Sigmoid colon (tissue), 7 donors: ENCODE measurements at places on chromosomes 5 and 9. TPM values are rescaled to one million over a fixed set of nuclear protein-coding genes. Genes with fewer than 3 reads are reported as not detected.
A peak's percentile ranks its signal among the peaks of the same experiment; 100 is the strongest.

- no peak for DNase-seq
Measured at GRCh38 chr5:109407913-109408312, 1.9 kb downstream of the PJA2 start.

DNA sequence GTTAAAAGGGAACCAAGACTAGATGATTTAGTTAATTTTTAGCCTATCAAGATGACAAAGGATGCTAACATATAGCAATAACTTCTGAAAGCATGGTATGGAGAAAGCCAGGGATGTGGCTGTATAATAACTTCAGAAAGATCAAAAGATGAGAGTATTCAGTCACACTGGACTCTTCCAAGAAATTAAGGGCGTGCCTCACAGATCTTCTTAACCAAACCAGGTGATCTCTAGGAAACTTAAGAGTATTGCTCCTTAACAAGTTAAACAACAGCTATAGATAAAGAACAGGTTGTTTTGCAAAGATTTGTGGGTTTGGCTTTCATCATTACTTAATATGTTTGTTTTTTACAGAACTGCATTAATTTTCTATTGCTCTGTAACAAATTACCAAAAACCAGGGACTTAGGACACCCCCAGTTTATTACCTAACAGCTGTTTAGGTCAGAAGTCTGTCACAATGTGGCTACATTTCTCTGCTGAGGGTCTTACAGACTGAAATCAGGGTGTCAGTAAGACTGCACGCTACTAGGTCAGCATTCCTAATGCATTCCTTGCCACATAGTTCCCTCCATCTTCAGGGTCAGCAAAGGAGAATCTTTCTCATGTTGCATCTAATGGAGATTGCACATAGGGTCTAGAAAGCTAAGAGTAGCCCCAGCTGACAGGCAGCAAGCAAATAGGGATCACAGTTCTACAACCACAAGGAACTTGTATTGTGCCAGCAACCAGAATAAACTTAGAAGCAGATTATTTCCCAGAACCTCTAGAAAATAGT, 113.8 kb downstream of the WDR70 start:
- no peak for DNase-seq

The ZNF474 gene
- not detected for polyA plus RNA-seq

DNA sequence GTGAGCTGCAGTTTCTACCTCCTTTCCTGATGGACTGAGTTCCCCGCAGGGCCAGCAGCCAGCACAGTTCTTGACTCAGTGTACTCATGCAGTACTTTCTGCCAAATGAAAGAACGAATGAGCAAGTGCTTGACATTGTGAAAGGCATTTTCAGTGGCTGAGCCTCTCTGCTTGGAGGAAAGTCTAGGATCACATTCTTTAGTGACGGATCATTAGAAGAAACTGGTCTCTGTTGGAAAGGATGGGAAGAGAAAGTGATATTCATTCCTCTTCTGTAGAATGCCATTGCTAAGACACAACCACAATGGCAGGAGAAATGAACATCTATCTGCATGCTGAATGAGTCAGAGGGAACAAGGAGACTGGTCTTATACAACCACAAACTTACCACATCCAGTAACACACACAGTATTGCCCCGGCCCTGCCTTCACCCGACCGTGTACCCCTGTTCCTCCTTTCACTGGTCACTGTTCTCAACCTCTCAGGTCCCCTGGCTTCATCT, 206.9 kb downstream of the CRB2 start:
- DNase-seq, result peak; percentile 78

DNA sequence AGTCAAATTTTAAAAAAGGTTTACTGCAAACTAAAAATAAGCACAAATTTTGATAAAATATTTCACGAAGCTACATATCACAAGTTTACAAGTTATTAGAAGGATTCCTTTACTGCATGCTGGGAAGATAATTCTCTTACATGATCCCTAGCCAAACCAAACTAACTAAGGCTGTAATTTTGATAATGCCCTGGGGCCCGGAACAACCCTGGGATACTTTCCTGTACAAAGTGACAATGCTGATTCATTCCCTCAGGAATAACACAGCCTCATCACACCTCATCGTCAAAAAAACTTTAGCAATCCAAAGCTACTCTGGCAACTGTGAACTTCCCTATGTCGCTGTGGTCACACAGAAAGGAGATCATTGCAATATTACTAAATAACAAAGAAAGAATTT, 402.9 kb downstream of the RAB3C start:
- no peak for DNase-seq

DNA sequence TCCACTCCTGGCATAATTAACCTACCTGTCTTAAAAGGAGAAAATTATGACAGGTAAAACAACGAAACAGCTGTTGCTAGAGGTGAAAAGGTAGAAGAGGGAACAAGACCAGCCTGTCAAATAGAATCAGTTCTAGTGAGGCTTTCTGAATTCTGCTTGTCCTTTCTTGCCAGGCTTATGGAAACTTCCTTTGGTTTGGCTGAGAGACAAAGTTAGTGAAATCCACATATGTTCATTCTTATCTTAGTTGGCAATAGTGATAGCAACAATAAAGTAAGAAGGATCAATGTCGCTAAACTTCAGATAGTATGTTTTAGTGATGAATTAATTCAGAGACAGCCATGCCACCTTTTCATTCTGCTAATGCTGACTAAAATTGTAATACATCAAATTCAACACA, 34.4 kb downstream of the HAPLN1 start:
- DNase-seq, result no peak

The IFNE gene
- polyA plus RNA-seq, result not detected

The DOCK8 gene
- 2.3 TPM for polyA plus RNA-seq

The SLC1A3 gene
- 6.7 TPM for polyA plus RNA-seq

GRCh38 chr5:144581044-144581443, 410.4 kb downstream of the KCTD16 start:
- DNase-seq, result no peak

GRCh38 chr5:152309926-152310450, 95.1 kb downstream of the NMUR2 start:
- DNase-seq, result no peak

The GABBR2 gene
- polyA plus RNA-seq, result under 0.01 TPM

The THG1L gene
- polyA plus RNA-seq, result 12.3 TPM

- DNase-seq, result no peak
Measured at GRCh38 chr5:92544036-92544435, 1037.0 kb downstream of the NR2F1-AS1 start.

The CDC20B gene
- polyA plus RNA-seq, result not detected

DNA sequence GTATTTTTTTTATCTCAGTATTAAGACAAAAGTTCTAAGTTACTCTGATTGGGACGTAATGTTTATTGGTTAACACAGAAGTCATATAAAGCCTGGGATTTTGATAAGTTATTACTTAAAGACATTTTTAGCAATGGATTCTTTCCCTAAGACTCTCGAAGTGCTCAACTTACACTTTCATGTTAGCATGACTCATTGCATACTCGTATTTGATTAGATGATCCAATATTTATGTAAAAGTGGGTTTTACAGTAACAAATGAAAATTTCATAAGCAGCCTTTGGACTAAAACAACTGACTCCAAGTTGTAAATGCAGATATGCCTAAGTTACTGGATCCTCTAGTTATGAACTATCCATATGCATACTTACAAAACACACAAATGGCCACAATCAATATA, 567.7 kb upstream of the NUDT12 start:
- DNase-seq, result no peak

DNA sequence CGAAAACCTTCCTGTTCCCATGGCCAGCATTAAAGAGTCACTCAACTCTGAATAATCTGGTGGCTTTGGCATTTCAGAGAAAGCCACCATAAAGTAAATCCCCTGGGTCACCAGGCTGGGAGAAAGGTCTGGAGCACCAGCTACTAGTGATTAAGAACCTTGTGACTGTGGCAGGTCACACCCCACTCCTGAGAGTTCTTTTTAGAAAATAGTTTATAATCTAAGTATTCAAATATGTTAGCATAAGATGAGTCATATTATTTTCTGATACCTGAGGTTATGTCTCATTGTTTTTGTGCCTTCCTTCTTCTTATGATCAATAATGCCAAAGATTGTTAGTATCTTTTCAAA, 351.7 kb downstream of the ARRDC3 start:
- no peak for DNase-seq

DNA sequence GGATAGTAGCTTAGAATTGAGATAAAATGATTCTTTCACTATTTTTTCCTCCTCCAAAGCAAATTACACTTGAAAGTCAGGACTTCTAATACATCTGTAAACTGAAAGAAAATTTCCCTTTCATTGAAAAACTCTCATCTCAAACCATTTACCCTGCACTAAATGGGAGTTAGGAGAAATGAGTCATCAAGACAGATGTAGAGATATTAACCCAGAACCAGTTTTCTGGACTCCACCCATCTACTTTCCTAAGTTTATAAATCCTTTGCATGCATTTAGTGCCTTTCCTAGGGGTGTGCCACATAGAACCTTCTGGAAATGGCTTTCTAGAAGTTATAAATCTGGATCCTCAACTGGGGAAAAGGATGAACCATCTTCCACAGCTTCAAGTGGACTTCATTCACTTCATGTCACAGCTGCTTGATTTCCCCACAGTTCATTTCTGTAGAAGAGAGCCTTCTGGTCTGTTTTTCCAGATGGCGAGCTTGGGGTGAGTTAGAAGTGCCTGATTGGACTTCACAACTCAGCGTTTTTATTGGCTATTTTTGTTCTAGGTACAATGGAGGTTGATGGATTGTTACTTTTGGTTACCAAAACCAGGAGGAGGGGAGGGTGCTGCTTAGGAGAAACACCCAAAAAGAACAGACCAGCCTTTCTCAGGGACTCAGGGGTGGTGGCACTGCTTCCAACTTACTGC, 72.5 kb upstream of the GPR151 start:
- DNase-seq, result no peak

The CDC37L1 gene
- polyA plus RNA-seq, result 8.4 TPM

The PCDHA9 gene
- polyA plus RNA-seq, result not detected

The CER1 gene
- not detected for polyA plus RNA-seq

DNA sequence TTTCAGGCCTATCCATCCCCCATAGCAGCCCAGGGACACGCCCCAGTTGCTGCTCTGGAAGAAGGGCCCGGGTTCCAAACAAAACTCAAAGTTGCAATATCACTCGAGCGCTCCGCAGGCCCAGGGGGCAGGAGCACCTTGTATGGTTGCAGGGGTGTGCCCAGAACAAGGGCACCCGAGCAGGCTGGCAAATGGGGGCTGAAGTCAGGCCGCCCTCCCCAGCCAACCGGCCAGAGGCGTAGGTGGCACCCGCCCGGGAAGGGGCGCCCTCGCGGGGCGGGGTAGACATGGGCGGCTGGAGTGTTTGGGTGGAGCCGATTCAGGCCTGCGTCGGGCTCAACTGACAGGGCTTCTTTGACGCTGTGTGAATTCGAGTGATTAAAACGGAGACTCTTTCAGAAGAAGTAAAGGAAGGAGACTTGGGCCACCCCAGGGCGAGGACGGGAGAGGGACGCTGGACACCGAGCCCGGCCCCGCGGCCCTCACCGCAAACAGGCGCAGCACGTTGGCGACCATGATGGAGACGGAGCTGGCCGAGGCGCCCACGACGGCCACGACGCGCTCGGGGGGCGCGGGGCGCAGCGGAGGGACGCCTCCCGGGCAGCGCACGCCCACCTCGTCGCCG, 1.1 kb downstream of the GRM6 start:
- DNase-seq, result no peak

The PCA3 gene
- polyA plus RNA-seq, result not detected

- no peak for DNase-seq
Measured at GRCh38 chr5:127011153-127011552, 19.2 kb downstream of the MARCHF3 start.

DNA sequence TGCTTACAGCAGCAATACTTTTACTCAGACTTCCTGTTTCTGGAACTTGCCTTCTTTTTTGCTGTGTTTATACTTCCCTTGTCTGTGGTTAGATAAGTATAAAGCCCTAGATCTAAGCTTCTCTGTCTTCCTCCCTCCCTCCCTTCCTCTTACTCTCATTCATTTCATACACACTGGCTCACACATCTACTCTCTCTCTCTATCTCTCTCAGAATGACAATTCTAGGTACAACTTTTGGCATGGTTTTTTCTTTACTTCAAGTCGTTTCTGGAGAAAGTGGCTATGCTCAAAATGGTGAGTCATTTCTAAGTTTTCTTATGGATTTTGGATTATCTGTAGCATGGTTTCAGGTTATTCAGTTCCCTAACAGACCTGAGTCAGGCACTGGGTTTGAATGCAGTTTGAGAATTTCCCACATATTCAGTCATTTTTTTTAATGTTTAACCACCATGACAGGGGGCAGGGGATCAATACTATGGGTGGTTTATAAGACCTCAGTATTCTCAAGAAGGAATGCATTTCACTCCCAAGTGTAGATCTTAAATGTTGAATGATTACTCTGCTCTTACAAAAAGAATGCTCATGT, at the start of gene IL7R:
TSS of gene IL7R (plus strand) at position 127 of the 587 bp plus-strand sequence. CDS start at position 214, 87 bp downstream.
- no peak for DNase-seq

DNA sequence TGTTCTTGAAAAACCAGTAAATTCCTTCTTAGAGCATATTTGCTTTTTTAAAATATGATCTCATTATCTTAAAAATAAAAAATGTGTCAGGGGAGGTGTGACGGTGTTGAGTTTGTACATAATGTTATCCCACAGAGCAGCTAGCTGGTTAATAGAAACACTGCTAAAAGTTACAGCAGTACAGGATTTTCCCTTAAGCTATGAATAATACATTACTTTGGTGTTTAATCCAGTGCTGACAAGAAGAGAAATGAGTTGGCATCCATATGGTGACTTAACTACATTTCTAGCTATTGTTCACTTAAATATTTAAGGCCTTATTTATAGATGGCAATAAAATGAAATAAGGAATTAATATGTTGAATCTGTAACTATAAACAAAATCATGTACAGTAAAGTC, 883.1 kb downstream of the CDH18 start:
- no peak for DNase-seq

GRCh38 chr9:642014-642413, 199.5 kb upstream of the DMRT1 start:
- DNase-seq, result no peak

GRCh38 chr9:90813046-90813445, 11.4 kb downstream of the SYK start:
- DNase-seq, result no peak

- DNase-seq, result no peak
Measured at GRCh38 chr5:14415698-14416074, 165.9 kb upstream of the OTULINL start.

- no peak for DNase-seq
Measured at GRCh38 chr9:2419347-2419746, 202.2 kb upstream of the VLDLR start.

DNA sequence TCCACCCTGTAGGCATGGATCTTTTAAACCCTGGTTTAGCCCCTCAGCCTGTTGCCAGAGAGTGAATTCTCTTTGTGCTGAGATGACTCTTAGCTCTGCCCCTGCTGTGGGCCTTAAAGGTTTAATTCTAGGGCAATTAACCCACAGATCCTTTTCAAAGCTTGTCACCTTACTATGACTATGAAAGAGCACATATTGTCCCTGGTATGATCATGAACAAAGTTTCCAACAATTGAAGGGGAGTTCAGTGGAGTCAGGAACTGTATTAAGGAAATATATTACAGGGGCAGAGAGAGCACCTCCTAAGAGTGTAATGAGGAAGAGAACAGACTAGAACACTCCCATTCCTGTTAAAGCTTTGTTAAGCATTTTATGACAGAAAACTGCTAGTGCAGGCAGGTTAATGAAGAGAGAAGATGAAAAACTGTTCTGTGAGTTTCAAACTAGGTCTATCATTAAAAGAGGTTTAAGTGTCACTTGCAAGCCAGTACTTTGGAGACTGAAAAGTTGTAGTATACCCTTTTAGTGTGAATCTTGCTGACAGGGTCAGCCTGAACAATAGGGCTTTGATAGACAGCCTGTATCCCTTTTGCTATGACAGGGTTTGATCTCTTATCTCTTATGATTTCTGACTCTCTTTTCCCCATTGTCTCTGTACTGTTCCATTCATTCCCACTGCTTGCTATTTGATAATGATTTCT, 104.2 kb upstream of the ELL2 start:
- DNase-seq, result no peak

The REEP2 gene
- 0.92 TPM for polyA plus RNA-seq

The NUTM2G gene
- 0.23 TPM for polyA plus RNA-seq
